ENCODE measurements at places on chromosomes 4 and X.

- DNase-seq, result no peak
Observed at GRCh38 chr4:150384249-150384648, 197.7 kb upstream of the MAB21L2 start.

DNA sequence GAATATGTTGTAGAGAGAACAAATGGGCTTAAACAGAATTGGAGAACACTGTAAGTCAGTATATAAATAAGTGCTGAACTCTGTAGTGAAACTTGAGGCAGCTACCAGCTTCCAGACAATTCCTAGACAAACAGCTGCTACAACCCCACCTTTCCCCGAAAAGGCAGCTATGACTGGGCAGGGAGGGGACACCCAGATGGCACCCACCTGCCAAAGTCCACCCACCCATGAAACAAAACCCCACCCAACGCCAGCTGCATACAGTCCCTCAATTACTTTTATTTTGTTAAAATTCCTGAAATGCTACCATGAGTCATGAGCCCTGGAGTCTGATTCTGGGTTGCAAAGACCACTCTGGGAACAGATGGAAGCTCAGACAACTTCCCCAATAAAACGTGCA, 24.4 kb downstream of the RELL1 start:
- DNase-seq, result no peak

DNA sequence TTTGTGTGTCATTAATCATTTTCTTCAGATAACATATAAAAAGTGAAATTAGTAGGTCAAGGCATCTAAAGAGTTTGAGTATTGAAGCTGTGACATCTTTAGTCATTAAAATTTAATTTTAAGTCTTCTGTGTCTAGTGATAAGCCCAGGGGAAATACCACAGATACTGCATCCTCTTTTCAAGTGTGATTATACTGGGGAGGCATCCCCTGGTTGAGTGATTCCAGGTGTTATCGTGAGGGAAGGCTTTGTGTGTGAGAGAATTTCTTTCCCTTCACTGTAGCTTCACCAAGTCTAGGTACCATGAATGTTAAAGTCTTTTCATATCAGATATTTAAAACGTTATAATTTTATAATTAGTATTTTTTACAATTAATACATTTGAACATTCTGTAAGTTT, 193.4 kb downstream of the FRAS1 start:
- no peak for DNase-seq

DNA sequence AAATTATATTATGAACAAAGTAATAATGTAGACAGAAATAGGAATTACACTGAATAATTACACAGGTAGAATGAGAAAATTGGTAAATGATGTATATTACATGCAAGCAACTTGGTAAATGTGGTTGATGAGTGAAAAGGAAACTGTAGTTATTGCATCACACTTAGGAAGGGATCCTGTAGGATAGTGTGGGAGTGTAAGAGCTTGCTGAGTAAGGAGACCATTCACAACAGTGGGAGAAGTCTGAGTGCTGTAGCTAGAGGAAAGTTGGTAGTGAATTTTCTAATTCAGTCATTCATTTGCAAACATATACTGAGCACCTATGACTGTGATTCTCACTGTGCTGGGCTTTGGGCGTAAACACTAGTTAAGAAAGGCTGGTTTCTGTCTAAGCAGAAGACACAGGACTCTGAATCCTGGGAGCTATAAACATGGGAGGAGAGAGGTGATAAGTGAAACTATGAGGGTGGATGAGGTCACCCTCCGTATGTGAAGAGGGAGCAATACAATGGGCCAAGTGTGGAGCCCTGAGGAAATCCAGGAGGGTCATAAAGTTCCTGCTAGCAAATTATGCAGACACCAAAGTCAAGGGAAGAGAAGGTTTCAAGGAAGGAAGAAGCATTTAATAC, 14.2 kb upstream of the CPE start:
- peak; percentile 34 for DNase-seq

- DNase-seq, result no peak
Observed at GRCh38 chr4:148442832-148443511, 758 bp upstream of the NR3C2 start.

GRCh38 chr4:151804086-151804630, 43.4 kb upstream of the GATB start:
- no peak for DNase-seq

GRCh38 chr4:91729851-91730250, 573.9 kb upstream of the GRID2 start:
- no peak for DNase-seq

DNA sequence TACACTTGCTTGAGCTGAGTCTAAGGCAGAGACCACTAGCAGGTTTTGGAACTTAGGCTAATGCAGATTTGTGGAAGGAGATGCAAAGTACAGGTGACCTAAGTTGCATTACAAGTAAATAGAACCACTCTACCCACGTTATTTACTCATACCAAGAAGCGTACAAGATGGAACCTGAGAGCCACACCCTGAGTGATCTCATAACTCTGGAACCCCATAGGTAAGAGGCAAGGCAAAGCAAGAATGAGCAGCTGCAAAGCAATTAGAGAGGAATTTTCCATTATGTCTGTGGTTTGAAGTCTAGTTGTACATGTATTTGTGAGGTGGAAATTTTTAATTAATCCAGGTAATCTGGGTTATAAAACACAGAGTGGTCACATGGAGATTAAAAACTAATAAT, 55.4 kb downstream of the CC2D2A start:
- no peak for DNase-seq

DNA sequence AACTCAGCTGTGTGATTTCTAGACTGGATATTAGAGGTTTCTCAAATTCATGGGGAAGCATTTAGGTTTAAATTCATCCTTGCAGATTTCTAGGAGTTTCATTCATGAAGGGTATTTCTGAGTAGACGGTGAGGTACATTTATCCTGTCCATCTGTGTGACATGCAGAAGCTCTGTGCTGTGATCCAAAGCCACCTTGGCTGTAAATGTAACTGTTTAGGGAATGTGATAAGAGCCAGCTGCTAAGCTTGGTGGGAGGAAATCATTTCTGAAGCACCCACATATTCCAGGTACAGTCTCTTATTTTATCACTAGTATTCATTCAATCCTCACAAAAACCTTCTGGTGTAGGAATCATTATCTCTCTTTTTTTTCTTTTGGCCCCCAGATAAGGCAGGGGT, 8.7 kb upstream of the DCTD start:
- DNase-seq, result no peak

DNA sequence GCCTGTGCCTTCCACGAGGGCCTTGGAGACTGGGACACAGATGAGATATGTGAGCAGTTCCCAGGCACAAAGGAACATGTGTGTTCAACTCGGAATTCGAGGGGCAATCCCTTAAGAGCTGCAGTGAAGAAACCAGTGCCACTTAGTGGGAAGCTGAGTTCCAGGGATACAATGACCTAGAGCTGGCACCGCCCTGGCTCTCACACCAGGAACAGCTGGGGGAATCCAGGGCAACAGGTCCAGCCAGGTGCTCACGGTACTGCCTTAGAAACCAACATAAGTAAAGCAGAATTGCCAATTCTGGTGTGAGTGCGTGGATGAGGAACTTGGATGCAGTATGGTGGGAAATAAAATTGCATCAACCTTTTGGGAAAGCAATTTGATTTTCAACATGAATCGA, 122.9 kb downstream of the AFAP1 start:
- DNase-seq, result no peak

GRCh38 chr4:1082215-1083182, 30.9 kb downstream of the RNF212 start:
- no peak for DNase-seq

- peak; percentile 10 for DNase-seq
Observed at GRCh38 chrX:15815779-15816437, 25.6 kb downstream of the ZRSR2 start.

DNA sequence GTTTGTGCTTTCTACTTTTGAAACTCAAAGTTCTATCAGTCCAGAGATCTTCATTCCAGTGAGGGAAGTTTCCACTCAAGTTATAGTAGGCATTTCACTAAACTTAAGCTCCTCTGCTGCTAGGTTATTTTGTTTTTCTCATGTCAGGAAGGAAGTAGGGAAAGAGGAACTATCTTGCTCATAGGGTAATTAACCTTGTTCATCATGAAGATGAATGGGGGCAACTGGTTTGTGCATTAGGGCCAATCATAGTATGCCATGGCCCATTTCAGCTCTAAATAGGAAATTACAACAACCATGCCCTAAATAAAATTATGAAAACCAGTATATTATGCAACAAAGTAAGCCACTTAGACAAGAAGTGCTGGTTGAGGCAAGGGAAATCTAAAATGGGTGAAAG, 804.7 kb upstream of the NDST4 start:
- no peak for DNase-seq

DNA sequence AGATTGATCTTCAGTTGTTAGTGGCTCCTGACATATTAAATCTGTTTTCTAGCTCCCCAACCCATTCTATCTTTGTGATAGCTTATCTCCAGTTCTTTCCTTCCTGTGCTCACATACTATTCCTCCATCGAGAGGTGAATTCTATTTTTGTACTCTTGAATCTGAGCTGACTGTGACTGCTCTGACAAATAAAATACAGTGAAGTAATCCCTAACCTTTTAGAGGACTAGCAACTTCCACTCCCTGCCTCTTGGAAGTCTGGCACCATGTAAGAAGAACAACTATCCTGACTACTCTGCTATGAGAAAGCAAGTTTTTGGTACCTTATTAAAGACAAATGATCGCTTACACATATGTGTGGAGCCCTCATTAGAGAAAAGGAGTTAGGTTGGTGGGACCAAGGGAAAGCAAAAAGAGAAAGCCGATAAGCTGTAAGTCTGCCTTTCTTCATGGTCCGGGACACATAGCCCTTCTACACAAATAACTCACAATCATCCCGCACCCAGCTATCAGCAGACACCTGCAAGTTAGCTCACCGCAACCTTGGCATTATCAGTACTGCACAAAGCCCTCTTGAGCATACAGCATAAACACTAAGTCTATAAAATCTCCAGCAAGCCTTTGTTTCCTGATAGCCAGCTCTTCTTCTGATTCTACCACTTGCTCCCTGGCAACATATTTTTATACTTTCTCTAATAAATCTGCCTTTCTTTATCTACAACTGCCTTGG, 13.5 kb upstream of the PPM1K start:
- DNase-seq, result no peak

GRCh38 chr4:174657472-174657871, 135.2 kb upstream of the HPGD start:
- no peak for DNase-seq

DNA sequence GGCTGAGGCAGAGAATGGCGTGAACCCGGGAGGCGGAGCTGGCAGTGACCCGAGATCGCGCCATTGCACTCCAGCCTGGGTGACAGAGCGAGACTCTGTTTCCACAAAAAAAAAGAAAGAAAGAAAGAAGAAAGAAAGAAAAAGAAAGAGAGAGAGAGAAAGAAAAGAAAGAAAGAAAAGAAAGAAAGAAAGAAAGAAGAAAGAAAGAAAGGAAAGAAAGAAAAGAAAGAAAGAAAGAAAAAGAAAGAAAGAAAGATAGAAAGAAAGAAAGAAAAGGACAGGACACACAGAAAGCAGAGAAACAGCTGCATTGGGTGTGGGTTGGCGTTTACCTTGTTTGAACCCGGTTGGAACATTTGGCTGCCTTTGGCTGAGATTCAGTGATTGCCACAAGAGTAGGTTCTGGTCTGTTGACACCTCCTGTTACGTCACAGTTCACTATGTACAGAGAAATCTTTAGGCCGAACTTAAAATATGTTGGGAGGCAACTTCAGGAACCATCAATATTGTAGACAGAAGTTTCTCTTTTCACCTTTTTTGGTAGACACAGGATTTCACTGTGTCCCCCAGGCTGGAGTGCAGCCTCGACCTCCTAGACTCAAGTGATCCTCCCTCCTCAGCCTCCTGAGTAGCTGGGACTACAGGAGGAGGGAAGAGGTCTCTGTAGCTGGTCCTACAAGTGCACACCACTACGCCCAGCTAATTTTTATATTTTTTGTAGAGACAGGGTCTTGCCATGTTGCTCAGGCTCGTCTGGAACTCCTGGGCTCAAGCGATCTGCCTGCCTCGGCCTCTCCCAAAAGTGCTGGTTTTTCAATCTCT, 16.3 kb upstream of the PLCXD1 start:
- peak; percentile 45 for DNase-seq

DNA sequence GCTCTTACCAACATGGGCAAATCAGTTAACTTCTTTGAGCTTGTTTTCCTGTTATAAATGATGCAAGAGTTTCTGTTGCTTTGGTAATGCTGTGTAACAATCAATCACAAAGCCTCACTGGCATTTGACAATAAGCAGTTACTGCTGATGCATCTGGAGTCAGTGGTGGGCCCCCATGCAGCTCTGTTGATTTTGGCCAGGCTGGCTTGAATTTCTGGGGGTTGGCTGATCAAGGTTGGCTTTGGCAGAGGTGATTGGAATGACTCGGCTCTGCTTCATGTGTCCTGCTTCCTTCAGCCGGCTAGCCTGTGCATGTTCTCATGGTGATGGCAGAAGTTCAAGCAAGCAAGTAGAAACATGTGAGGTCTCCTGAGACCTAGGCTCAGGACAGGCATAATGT, 90.4 kb downstream of the PHEX start:
- DNase-seq, result no peak

- no peak for DNase-seq
Observed at GRCh38 chr4:146709956-146710355, 71.3 kb downstream of the POU4F2 start.

GRCh38 chr4:182847576-182848450, 69.4 kb downstream of the DCTD start:
- DNase-seq, result no peak

- no peak for DNase-seq
Observed at GRCh38 chr4:14308229-14308651, 680.7 kb upstream of the BOD1L1 start.

- DNase-seq, result no peak
Observed at GRCh38 chrX:71603618-71604017, 14.7 kb downstream of the CXCR3 start.

- no peak for DNase-seq
Observed at GRCh38 chrX:94524867-94525266, 850.9 kb downstream of the FAM133A start.

DNA sequence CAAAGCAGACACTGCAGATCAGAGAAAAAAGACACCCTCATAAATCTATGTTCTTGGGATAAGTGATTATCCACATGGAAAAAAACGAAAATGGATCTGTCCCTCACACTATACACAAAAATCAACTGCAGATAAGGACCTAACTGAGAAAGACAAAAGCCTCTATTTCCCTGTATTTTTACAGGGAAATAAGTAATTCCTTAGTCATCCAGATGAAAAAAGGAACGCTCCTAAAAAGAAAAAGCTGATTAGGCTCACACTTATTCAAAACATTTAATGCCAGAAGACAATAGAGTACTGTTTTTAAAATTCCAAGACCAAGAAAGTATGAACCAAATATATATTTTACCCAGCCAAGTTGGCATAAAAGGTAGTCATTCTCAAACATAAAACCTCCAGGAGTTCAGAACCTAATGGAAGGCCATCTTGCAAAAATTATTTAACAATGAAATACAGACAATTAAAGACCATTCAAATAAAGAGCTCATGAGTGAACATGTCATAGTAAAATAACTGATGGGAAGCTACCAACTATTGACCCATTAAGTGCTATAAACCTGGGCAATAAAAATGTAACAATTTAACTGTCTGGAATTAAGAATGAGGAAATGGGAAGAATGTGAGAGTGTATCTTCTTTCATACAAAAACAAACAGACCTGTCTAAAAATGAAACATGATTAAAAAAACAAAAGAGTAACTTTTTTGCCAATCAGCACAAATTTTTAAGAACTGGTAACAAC, 20.4 kb downstream of the PAPSS1 start:
- no peak for DNase-seq
